Activated gamma-delta T cell treated with Interleukin-2 at 50 U/mL for 16 hours (primary cell): ENCODE measurements at places on chromosomes 11 and 22.

DNA sequence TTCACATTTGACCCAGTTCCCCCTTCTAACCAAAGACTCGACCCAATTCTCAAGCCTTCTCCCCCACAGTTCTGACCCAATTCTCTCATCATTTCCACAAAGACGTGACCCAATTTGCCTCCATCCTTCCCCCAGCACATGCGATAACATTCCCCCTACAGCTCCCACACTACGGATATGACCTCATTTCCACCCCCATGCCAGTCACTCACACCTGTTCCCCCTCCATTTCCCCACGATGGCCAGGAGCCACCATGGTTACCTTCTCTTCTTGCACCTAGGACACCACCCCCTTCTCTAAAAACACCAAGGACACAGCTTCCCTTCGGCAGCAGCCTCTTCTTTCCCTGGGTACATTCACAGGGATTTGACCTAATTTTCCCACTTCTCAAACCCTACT lies 25.1 kb downstream of the CACNG2 start:
- DNase-seq = no peak

DNA sequence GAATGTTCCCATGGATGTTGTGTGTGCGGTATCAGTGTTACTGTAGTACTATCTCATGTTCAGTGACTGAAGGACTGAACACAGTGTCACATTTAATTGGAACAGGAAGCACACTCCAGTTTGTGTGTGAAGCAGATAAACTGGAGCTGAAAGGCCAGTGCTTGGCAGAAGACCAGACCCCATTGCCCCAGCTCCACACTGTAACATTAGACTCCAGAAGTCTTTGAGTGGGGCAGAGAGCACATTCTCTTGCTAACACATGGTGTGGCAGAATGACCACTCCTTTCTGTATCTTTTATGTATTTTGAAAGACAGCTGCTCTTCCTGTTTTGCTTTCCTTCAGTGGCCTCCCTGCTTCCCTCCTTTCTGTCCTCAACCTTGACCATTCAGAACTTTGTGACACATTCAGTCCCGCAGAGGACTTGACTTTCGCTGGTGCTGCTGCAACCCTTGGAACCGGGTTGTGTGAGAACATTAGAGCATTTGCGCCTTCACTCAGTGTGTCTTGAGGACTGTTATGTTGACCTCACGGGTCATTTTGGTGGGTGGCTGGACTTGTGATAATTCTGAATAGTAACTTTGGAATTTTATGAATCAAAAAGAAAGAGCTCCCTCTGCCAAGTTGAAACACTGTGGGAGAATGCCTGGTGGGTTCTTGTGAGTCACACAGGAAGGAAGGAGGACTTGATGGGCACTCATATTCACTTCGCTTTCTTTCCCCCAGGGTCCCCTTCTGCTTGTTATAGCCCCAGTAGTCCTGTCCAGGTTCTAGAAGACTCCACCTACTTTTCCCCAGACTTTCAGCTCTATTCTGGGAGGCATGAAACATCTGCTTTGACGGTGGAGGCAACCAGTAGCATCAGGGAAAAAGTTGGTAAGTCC lies 26.4 kb downstream of the AMOTL1 start:
- no peak for DNase-seq

DNA sequence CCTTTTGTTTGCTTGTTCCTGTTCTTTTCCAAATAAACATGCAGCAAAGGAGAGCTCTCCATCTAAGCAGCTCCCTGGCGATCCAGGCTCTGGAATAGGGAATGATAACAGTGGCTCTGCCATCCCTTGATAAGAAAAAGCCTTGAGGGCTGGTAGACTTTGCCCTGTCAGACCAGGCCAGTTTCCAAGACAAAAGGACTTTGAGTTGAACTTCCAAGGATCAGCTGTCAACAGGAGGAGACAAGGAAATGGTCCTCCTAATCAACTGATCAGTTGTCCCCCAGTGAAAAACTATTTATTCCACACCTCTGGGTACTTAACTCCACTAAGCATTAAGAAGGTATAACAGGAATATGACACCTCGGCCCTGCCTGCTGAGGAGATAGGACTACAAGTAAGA lies 127.8 kb downstream of the PARVA start:
- DNase-seq = no peak

GRCh38 chr11:125999234-125999880 lies 53.5 kb downstream of the VSIG10L2 start:
- DNase-seq = no peak

DNA sequence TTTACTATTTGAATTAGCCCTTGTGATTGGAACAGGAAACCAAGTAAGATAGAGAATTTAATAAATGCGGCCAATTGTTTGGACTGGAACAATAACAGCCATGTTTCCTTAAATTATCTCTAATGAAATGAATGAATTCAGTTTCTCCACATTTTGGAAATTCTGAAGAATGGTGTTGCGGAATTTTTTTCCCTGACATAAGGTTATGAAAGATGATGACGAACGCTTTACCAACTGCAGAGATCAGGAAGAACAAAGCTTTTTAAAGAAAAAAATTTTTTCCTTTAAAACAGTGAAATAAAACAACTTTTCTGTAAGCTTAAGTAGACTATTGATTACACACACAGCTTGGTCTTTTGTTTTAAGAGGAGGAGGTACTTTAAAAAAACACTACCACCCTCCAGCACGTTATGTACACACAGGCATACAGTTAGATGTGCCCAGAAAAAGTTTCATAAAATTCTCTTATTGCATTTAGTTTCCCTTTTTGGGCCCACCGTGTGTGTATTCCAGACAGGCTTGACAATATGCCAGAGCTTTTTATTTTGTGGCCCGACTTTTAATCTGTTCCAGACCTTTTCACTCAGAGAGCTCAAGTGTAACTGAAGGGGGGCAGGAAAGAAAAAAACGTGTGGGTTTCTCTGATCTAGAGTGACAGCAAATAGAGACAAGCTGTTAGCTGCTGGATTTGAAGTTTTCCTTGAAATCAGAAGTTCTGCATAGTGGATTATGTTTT lies 77.3 kb downstream of the YAP1 start:
- DNase-seq = no peak

DNA sequence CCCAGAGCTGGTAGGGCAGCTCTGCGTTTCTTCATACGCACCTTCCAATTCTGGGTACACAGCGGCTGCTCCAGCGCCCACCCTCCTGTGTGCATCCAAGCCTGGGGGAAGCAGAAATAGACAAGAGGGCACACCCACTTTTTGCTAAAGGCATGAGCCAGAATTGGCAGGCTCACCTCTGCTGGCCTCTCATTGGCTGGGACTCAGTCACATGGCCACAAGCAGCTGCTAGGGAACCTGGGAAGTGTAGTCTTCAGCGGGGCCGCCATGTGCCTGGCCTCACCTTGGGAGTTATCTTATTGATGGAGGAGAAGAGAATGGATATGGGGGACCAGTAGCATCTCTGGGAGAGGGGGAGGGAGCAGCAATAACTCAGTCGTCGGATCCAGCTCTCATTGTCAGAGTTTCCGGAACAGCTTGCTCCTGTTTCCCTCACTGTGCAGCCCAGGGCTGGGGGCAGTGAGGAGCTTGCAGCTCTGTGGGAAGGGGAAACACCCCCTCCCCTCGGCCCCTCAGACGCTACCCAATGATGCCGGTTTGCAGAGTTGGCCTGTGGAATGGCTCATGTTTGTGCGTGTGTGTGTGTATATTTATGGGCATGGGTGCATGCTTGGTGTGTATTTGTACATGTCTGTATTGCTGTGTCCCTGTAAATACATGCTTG lies 11.8 kb upstream of the MIEF1 start:
- peak; percentile 54 for DNase-seq

- no peak for DNase-seq
Measured at GRCh38 chr22:39543095-39543494, 10.5 kb upstream of the RPS19BP1 start.

GRCh38 chr11:120021978-120022377 lies 115.9 kb downstream of the TRIM29 start:
- DNase-seq = no peak

GRCh38 chr11:69603111-69603836 lies 37.7 kb upstream of the CCND1 start:
- DNase-seq = no peak

GRCh38 chr11:69203381-69203780 lies 47.6 kb downstream of the SMIM38 start:
- no peak for DNase-seq

DNA sequence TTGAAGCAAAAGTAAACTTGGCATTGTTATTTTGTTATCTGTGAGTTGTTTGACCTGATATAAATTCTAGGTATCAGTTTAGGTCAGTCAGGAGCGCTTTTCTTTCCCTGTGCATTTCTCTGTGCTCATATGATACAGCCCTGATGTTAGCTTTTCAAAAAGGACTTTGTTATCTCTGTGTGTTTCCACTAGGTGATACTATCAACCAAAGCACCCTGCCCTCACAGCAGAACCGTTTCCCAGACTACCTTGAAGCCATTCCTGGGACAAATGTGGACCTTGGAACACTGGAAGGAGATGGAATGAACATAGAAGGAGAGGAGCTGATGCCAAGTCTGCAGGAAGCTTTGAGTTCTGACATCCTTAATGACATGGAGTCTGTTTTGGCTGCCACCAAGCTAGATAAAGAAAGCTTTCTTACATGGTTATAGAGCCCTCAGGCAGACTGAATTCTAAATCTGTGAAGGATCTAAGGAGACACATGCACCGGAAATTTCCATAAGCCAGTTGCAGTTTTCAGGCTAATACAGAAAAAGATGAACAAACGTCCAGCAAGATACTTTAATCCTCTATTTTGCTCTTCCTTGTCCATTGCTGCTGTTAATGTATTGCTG lies 87.7 kb upstream of the BIRC3 start:
- no peak for DNase-seq

- no peak for DNase-seq
Measured at GRCh38 chr11:67648796-67649613, 1.5 kb downstream of the ACY3 start.

DNA sequence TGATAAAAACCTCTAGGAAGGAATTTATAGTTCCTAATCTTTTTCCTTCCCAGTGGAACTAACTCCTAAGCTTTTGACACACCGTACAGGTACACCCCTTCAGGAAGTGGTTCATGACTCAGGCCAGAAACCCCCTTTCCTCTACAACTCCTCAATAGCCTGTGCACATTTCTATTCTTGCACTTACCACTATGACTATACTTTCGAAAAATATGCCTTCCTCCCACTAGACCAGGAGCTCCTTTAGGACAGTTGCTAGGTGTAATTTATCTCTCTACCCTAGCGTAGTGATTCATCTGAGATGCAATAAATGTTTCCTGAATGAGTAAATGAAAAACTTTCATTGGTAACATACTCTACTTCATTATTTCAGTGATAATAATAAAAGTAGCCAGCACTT lies 14.5 kb downstream of the MAP6 start:
- DNase-seq = no peak
